ENCODE measurements at places on chromosomes 4 and X.

GRCh38 chrX:46575991-46576392 is 2.4 kb downstream of the CHST7 start:
- DNase-seq = no peak

DNA sequence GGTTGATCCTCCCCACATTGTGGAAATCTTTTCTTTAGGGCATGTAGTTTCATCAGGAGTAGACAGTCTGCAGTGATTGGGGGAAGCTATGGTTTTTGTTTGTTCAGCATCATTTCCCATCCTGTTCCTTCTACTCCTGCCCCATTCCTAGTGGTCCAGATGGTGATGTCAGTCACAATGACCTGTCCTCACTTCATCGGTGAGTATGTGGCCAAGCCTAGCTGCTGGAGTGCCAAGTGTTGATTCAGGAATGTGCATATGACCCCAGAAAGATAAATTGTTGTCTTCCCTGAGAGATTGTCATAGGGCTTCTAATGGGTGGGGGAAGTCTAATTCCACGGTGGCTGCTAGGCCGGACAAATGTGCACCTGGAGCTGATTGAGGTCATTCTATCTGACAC is 130.6 kb upstream of the FAT1 start:
- no peak for DNase-seq

DNA sequence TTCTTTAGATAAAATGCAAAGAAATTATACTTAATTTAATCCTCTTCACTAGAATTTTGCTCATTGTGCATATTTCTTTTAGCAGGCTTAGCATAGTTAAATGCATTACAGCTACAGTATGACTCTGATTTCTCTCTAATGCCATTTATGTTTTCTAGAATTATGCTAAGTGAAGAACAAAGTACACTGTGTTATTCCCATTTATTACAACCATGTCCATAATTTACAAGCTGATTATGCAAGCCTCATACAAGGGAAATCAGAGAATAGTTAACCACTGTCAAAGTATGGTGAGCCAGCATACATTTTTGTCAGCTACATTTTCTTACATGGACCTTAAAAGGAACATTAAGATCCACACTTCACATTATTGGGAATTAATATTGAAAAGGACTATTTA is 99.1 kb downstream of the MAB21L2 start:
- DNase-seq = no peak

DNA sequence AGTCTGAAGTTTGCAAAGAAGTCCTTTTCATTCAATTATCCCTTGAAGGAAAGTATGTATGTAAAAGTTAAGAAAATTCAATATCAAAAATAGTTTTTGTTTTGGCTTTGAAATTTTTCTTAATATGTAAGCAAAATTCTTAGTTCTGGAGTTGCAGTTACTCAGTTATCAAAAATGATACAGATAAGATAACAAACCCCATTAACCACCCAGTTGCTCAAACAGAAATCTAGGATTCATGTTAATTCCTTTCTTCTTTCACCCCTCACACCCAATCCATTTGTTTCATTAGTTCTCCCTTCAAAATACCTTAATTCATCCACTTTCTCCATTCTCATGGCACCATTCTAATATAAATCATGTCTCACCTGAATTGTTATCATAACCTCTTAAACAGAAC is 40.5 kb upstream of the JADE1 start:
- no peak for DNase-seq

- no peak for DNase-seq
Observed at GRCh38 chrX:116726806-116727205, 264.0 kb upstream of the CT83 start.

- no peak for DNase-seq
Observed at GRCh38 chr4:148216866-148217814, 225.1 kb downstream of the NR3C2 start.

- no peak for DNase-seq
Observed at GRCh38 chr4:183834252-183834651, 70.9 kb upstream of the STOX2 start.

- no peak for DNase-seq
Observed at GRCh38 chr4:126465341-126465740, 1150.6 kb downstream of the FAT4 start.

GRCh38 chr4:169811476-169811875 is 53.7 kb upstream of the HPF1 start:
- no peak for DNase-seq

GRCh38 chr4:93414041-93414550 is 414.5 kb upstream of the ATOH1 start:
- DNase-seq = no peak

GRCh38 chr4:22978656-22979055 is 285.9 kb downstream of the GBA3 start:
- no peak for DNase-seq

GRCh38 chrX:75211976-75212375 is 55.9 kb upstream of the ABCB7 start:
- no peak for DNase-seq

GRCh38 chr4:173091958-173092357 is 76.7 kb upstream of the GALNT7 start:
- no peak for DNase-seq

DNA sequence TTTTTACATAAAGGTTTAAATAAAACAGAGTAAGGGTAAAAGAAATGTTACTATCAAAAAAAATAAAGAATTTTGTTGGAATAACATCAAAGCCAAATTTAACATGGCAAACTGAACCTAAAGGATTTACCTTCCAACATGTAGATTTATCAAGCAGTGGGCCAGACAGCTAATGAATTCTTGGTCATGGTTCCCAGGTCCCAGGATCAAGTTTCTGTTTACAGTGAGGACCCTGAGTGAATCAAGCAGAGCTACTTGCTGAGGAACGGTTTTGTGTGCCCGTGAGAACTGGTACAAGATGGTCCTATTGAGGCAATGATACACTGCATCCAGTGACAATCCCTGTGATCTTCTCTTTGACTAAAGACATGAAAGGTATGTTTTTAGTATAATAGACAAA is 157.1 kb downstream of the CDS1 start:
- DNase-seq = no peak

DNA sequence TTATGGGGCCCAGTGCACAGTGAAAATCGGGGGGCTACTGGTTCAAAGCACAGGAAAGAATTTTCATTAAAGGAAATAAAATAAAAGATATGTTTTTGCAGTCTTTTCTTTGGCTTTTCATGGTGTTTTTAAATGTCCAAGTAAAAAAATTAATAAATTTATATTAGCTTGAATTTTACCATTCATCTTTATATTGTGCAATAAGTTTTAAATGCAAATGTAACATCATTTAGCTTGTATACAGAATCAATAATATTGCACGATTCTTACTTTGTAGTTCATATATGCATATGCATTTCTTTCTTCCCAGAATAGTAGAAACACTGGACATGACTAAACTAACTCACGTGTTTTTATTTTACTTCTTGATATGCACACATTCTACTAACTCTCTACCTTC is 31.0 kb downstream of the AREG start:
- DNase-seq = no peak

- no peak for DNase-seq
Observed at GRCh38 chr4:86717651-86718050, 123.5 kb downstream of the PTPN13 start.

DNA sequence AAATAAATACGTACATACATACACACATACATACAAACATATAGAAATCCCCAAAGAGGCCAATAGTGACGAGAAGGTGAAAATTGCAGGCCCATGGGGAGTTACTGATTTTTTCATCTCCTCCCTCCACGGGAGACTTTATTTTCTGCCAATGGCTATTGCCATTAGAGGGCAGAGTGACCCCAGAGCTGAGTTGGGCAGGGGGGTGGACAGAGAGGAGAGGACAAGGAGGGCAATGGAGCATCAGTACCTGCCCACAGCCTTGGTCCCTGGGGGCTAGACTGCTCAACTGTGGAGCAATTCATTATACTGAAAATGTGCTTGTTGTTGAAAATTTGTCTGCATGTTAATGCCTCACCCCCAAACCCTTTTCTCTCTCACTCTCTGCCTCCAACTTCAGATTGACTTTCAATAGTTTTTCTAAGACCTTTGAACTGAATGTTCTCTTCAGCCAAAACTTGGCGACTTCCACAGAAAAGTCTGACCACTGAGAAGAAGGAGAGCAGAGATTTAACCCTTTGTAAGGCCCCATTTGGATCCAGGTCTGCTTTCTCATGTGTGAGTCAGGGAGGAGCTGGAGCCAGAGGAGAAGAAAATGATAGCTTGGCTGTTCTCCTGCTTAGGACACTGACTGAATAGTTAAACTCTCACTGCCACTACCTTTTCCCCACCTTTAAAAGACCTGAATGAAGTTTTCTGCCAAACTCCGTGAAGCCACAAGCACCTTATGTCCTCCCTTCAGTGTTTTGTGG is 180.7 kb downstream of the AR start:
- no peak for DNase-seq

DNA sequence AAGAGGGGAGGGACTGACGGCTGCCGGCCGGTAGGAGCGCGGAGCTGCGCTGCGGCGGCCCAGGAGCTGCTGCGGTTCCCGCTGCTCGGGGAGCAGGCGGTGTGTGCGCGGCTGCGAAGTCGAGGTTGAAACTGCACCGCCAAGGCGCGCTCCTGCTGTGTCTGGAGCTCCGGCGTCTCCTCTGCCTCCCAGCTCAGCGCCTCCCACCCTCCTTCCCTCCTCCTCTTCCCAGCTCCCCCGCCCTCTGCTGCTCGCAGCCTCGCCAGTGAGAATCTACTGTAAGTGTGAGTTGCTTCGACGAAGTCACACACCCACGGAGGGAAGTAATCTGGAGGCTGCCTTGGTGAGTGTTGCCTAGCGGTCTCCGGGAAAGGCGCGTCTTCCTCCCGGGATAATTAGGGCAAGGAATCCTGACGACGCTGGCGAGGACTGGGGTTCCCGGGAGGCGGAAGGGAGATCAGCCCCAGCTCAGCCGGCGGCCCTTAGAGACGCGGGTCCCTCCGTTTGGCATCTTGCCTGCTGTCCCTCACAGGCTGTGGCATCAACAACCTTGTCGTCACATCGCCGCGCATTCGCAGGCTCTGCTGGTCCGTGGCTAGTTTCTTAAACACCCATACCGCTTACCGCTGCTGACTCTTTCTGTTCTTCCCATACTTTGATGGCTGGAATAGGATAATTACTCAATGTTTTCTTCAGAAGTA is at the start of gene EPHA5:
EPHA5 (minus strand) TSS at position 159 of the 701 bp plus-strand sequence. CDS start 747 bp downstream, outside the sequence.
- no peak for DNase-seq

DNA sequence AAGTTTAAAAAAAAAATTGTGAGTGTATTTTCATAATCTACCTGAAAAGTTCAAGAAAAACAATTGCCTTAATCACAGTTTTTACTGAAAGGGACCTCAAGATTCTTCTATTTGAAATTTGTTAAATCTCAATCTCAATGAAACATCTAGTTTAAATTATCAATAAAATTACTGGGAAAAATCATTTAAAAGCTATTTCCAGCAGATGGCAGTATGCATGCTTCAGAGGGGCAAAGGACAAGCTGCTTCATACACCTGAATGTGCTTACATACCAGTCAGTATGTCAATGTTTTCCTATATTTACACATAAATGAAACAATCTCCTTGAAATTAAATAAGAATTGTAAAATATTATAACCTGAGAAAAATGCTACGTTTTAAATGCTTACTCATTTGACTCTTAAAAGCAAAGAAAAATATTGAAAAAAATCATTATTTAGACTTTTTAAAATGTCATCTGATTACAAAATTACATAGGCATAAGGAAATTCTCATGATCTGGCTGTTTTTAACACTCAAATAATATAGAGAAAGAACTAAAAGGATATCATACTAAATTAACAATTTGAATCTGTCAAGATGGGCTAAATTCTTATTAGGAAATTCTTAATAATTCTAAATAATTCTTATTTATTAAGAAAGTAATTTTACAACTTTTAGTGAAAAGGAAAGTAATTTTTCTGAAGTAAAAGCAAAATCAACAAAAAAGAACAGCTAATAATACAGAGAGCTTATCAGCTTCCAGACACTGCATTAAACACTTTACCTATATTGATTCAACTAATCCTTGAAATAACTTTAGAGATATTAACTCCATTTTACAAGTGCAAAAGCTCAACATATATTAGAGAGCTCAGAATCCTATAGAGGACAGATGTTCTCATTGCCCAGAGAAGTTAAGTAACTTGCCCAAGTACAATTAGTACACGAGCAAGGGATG is 242.1 kb downstream of the ADAMTS3 start:
- no peak for DNase-seq

DNA sequence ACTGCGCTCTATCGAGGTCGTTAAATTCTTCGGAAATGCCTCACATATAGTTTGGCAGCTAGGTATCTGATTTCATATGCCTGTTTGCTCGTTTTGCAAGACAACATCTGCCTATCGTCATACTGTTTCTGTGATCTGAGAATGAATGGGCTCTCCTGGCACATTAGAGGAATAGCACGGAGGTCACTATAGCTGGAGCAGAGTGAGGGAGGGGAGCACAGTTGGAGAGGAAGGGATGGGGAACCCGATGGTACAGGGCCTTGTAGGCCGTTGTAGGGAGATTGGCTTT is 552 bp downstream of the IKBKG start:
- no peak for DNase-seq
